ENCODE measurements at places on chromosomes 6 and 20.

- no peak for DNase-seq
Observed at GRCh38 chr6:6052216-6052615, 45.5 kb upstream of the NRN1 start.

GRCh38 chr6:24932832-24933231, 2.9 kb downstream of the RIPOR2 start:
- no peak for DNase-seq

GRCh38 chr6:100344761-100345160, 120.0 kb downstream of the SIM1 start:
- DNase-seq, result no peak

GRCh38 chr6:154590756-154591155, 80.3 kb upstream of the CNKSR3 start:
- DNase-seq, result no peak

- DNase-seq, result no peak
Observed at GRCh38 chr20:24497851-24498250, 28.4 kb downstream of the SYNDIG1 start.

- DNase-seq, result no peak
Observed at GRCh38 chr6:5274231-5274630, 12.9 kb downstream of the FARS2 start.

- no peak for DNase-seq
Observed at GRCh38 chr6:34036357-34037069, 109.4 kb downstream of the GRM4 start.

DNA sequence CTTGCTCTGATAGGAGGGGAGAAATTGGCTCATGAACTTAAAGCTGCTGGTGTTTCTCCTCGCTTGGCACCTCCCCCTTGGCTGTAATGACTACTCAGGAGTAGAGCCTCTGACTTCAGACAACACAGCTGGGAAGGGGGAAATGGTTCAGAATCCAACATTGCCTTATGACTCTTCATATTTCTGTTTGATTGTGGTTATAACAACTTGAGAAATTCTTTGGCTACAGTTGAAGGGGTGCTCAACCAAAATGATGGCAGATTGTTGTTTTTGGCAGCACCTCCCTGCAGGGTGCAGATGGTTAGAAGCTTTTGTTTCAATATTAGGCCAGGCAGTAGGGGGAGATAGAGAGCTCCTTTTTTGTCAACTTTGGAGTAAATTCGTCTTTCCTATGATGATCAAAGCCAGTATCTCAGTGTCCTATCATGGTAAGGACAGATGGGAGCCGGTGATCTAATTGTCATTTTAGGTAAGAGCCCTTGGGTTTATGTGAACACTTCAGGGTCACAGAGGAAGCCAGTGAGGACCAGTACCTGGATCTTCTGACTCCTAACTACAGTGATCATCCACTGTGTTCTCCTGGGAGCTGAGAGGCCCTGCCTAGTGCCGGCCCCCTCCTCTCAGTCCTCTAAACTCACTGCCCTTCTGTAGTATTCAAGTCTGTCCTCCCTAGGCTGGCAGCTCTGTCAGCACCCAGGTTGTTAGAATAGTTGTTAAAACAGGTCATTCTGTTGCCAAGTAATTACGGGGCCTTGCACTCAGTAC, 39.9 kb downstream of the RPRD1B start:
- no peak for DNase-seq

DNA sequence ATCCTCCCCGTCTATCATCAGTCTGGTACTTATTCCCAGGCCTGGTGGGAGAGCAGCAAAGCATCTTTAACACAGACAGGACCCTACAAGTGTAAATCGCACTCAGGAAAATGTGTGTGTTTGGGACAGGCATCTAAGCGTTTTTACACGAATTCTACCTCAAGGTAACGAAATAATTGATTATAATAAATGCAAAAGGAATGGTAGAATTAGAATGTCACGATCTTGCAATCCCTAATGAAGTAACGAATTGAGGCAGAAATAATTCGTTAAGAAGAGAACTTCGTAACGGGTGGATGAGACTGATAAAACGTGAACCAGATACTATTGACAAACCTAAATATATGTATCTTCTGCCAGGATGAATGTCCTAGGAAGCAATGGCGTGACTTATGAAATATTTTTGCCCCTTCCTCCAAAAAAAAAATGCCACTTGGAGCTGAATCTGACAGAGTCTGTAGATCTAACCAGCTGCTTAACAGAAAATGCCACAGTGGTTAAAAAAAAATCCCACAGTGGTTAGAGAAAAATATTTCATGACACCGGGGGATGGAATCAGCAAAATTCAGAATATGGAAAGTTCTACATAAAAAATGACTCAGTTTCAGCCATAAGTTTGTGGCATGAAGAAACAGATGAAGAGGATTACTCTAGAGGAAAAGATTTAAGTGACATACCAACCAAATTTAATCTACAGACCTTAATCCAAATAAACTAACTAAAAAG, 68.7 kb downstream of the F13A1 start:
- DNase-seq, result no peak

GRCh38 chr6:94289131-94289530, 869.8 kb upstream of the EPHA7 start:
- no peak for DNase-seq

DNA sequence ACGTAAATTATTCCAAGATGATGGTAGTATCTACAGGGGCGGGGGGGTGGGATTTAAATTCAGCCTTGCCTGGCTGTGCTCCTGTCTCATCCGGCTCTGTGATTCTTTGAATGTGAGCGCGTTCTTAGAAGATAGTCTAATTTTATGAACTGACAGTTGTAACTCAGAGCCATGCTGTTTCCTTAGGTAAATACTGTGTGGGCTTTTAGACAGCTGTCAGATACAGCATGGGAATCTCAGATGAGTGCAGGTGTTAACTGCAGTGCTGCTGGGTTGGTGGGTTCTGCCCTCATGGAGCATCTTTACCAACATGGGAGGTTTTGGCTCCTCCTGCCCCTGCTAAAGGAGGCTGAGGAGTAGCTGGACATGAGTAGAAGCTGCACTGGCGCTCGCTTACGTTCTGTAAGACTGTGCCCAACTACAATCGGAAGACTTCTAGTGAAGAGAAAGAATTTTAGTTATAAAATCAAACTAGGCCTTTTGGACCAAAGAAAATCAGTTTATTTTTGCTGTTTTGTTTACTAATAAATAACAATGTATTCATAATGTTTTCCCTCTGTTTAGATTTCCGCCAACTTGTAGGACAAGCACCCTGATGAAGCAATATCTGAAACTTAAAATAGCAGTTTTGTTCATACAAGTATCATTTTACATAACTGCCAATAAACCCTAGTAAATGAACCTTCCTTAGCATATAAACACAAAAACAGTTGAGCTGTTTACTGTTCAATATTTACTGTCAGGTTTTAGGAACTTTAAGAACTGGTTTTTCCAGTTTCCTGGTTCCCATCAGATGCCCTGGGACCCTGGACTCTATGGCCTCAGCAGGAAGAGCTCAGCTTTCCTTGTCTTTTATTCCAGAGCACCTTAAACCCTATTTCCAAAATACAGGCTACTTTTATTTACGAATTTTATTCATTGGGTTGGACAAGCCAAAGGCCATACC, 66.1 kb downstream of the FAM120B start:
- DNase-seq, result no peak

GRCh38 chr6:85680388-85680787, 37.7 kb upstream of the SYNCRIP start:
- DNase-seq, result no peak

GRCh38 chr20:47676219-47676721, 109.0 kb downstream of the SULF2 start:
- no peak for DNase-seq

DNA sequence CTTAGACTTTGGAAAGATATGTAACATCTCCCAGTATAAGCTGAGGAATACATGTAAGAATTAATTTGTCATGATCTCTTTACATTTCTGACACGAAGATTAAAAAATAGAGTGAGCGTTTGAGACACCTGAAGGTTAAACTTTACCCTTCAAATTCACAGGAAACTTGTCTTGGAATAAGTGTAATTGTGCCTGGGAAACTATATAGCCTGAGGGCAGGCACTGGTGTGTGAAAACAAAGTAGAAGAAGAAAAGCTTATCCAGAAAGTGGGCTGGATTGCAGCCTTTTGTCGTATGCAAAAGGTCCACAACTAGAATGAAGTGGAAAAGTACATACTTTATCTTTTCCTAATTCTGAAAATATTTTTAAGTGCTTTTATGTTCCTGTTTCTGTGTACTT, 275.7 kb upstream of the TCF21 start:
- DNase-seq, result no peak

DNA sequence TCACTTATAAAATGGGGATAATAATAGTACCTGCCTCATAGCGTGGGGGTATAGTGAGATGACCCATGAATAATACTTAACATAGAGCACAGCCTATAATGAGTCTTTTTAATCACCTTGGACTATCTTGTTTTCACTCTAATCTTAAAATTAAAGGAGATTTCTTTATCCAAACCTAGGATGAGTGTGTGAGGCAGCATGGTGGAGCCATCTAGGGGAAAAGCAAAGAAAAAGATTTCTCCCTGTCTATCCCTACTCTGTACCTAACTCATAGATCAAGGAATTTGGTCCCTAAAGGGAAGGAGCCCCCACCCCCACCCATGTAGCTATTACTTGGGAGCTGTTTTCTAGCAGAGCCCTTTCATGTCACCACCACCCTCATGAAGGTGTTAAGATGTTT, 45.2 kb upstream of the PAK5 start:
- DNase-seq, result no peak

DNA sequence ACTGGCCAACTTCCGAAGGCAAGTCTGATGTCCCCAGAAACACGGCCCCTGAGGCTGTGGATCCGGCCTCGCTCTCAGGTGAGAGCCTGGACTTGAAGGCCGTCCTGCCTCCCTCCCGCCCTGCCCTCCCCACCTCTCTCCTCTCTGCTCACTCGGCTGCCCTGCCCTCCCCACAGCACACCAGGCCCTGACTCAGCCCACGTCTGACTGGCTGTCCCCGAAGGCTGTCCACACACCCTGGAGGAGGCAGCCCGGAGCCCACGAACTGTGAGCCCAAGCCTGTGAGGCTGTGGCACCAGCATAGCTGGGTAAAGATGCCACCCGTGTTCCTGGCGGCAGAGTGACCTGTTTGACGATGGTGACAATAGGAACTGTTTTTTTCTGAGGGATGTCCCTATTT, 16.3 kb downstream of the GATA5 start:
- DNase-seq, result no peak

DNA sequence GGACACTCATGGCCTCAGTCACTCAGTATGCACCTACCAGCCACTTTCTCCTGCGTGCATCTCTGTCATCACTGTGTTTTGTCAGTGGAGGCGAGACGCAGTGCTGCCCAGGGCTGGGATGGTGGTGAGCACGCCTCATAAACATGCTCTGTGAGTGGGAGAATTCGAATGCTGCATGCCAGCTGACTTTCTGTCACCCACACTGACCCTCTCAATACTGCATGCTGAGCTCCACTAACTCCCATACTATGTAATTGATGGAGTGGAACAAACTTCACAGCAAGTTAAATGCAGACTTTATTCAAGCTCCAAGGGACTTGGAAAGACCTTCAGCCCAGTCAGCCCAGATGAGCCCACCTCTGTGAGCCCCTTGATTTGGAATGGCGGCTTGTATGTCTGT, 22.7 kb upstream of the GGTLC1 start:
- DNase-seq, result no peak

DNA sequence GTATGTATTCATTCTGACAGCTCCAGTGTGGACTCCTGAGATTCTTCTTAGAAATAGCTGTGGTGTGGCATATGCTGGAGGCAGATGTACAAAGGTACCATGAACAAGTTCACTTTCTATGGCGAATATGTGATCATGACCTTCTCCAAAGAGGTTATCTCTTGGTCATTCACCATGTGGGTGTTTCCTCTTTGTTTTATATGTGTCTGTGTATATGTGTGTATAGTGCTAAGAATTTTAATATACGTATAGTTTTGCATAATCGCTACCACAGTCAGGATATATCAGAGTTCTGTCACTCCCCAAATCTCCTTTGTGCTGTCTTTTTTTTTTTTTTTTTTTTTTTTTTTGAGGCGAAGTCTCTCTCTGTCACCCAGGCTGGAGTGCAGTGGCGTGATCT, 47.1 kb downstream of the PHACTR2 start:
- DNase-seq, result no peak

DNA sequence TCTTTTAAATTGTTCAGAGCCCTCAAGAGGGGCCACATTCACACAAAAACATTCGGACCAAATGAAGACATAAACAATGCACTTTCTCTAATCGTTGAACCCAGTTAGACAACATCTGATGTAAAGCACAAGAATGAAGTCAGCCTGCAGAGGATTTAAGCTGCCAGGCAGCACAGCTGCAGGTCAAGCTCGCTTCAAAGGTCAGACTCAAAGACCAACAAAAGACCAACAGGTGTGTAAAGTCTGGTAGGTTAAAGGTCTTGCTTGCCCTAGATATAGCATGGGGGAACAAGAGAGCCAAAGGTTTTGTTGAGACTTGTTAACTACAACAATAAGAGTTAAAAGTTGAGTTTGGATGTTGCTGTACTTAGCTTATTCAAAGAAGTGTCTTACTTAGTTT, 26.7 kb upstream of the MYLIP start:
- no peak for DNase-seq

GRCh38 chr6:138765896-138766655, 7.5 kb upstream of the CCDC28A start:
- DNase-seq, result no peak

DNA sequence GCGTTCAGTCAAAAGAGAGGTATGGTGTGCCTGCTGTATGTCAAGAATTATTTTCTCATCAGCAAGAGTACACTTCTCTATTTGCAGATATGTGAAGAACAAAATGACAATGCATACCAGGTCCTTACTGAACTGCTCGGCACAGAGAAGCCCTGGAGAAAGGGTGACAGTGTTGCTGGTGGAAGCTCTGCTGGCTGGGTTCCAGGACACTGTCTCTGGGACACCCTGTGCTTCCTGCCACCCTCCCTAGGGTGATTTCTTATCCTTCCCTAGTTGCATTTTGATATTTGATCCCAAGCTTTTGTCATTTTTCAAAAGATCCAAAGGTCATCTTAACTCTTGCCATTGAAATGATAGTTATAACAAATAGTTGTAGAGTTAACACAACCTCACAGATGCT, 8.3 kb upstream of the CST5 start:
- DNase-seq, result no peak

DNA sequence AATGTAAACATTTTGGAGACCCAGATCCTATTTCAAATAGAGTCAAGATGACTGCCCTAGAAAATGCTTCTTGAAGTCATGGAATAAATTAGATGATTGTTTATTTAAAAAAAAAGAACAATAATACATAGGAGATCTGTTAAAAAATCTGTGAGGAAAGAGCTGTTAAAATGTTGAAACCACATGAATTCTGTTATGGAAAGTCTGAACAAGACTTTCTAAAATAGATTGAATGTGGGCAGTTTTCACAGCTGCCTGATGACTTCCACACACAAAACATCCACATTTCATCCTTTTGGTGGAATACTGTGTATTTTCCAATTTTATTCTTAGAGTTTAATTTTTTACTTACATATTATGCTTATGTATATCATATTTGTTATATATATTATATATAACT, 186.1 kb downstream of the LAMA2 start:
- no peak for DNase-seq

- DNase-seq, result no peak
Observed at GRCh38 chr6:118371955-118372354, 176.1 kb upstream of the PLN start.

GRCh38 chr6:169439710-169440109, 186.1 kb upstream of the THBS2 start:
- DNase-seq, result no peak

Data from activated CD4-positive, CD25-positive, alpha-beta regulatory T cell treated with anti-CD3 and anti-CD28 coated beads, Interleukin-2, amount 50 U/mL, for 16 hours (primary cell).